ENCODE measurements at places on chromosomes 2 and 18.

DNA sequence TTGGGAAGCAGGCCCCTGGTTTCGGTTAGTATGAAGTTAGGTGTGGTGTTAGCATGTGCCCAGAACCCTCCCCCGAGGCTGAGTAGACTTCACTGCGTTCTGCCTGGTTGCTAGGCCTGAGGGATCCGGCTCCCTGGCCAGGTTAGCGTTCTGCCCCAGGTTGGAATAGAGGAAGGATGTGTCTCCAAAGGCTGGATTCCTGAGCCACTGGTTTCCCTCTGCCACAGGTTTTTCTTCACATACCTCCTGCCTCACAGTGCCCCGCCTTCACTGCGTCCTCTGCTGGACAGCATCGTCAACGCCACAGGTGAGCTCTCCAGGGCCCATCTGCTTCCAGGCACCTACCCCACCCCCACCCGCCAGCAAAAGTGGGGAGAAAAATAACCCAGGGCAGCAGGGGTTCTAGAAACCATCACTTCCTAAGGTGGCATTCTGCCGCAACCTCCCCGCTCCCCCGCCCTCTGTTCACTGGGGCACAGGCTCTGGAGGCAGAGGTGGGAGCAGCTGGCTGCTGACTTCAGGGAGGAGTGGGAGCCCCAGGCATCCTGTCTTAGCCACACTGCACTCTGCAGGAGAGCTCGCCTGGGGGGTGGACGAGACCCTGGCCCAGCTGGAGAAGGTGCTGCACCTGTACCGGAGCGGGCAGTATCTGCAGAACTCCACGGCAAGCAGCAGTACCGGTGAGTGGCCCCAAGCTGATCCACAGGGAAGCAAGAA lies 7.1 kb downstream of the PKDCC start:
- no peak for DNase-seq

DNA sequence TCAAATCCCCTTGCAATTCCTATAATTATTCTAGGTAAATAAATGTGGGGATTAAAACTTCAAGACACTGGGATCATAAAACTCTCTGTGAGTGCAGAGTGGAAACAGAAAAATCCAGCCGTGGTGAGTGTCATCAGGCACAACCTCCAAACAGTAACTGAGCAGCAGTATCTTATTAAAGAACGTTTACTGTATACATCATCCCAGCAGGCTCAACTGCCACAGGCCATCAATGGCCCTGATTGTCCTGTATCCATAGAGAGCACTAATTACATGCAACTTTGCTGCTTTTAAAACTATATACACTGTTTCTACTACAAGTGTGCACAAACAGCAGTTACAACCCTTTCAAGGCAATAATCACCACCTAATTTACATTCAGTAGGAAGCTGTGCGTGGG lies 23.9 kb downstream of the GAREM1 start:
- no peak for DNase-seq

DNA sequence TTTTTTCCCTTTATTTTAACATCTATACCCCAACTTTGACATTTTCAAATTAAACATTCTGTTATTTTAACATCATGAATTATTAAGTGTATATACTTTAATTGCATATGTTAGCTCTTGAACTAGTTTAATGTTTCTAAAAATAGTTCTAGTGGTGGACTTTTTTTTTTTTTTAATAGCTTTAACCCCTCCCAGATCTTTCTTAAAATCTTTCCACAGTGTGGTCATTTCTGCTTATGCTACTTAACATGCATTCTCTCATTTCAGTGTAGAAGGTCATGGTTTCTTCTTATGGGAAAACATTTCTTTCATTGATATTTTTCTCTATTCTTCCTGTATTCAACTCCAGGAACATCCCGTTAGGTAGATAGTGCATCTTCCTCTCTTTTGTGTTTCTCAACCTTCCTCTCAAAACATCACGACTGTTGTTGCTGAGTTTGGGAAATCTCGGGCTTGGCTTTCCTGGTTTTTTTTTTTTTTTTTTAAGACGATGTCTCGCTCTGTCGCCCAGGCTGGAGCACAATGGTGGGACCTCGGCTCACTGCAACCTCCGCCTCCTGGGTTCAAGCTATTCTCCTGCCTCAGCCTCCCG lies 849 bp upstream of the TMEM18 start:
- no peak for DNase-seq

- DNase-seq, result no peak
Measured at GRCh38 chr2:83016343-83017110, 1442.6 kb downstream of the SUCLG1 start.

- DNase-seq, result no peak
Measured at GRCh38 chr2:140596447-140596846, 1534.4 kb downstream of the LRP1B start.

- DNase-seq, result no peak
Measured at GRCh38 chr18:63997606-63998005, 27.7 kb downstream of the SERPINB8 start.

DNA sequence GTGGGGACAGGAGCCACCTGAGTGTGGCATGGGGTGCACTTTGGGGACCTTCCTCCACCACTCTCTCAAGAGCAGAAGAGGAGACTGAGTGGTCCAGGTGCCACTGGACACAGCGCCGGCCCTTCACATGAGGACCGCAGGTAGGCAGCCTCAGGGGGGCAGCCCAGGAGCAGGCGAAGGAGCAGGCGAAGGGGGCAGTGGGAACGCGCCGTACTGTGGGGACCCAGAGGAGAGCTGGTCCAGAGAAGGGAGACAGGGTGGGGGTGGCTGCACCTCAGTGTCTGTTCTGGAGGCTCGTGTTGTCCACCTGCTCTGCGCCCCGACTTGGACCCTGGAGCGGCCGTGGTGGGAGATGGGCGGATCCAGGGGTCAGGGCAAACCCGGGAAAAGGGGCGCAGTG lies 55.0 kb downstream of the AQP12A start:
- DNase-seq, result no peak
